ENCODE measurements at places on chromosomes 11 and 22.

DNA sequence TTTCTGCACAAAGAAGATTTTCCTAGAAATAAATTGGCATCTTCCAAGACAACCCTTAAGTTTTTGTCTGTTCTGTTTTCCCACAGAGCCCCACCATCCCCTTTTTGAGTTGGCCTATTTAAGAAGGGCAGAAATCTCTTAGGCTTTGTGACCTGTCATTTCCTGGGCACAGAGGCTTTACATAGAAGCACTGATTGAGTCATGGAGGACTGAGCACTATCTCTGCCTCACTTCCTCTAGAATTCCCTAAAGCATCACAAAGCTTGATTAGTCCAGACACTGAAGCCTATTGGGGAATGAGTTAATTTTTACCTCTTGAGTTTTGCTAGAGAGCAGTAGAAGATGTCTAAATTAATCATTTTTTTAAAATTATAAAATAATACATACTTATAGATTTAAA is 25.4 kb downstream of the TRIM44 start:
- peak; percentile 62 for DNase-seq

GRCh38 chr11:116328391-116328790 is 444.4 kb downstream of the BUD13 start:
- DNase-seq = no peak

DNA sequence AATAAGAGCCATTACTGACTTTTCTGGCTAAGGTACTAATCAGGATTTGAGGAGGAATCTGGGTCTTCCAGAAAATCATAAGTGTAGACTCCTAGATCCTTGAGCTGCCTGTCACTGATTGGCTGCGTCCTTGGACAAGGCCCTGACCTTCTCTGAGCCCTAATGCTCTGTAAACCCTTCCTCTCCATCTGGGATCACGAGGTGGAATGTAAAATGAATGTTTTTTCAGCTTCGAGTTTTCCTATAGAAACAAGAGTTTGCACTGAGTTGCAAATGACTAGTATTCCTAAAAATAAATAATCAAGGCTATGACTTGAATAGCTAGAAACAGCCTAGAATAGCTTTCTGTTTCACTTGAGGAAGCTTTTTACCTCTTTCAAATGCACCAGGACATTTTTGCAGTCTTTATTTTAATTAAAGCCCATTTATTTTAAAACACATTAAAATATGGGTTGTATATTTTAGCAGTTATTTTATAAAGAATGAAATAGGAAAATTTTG is 1.1 kb upstream of the DIXDC1 start:
- DNase-seq = no peak

DNA sequence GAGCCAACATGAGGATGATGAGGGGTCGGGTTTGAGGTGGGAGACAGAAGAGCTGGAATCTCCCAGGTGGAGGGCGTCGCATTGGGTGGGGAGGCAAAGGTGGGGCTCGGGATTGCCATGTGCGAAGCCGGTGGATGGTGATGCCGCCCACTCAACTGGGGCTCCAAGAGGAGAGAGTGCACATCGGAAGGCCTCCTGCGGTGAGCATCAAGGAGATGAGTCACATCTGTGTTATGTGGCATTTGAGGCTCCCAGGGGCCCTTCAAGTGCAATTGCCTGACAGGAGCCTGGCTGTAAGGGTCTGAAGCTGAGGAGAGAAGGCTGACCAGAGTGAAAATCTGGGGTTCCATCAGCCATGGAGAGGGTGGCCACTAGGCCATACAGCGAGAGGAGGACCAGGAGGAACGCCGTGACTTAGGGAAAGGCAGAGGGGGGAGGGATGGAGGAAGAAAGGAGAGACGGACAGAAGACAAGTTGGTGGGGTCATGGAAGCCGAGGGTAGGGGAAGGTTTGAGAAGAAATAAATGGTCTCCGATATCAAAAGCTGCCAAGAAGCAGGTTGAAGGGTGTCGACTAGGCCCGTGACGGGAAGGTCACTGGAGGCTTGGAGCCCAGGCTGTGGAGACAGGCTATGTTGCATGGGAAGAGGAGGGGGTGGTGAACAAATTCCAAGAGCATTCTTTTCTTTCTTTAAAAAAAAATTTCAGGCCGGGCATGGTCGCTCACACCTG is 21.3 kb downstream of the RASD2 start:
- DNase-seq = peak; percentile 57

GRCh38 chr22:46909237-46910030 is 147.0 kb downstream of the TBC1D22A start:
- no peak for DNase-seq

DNA sequence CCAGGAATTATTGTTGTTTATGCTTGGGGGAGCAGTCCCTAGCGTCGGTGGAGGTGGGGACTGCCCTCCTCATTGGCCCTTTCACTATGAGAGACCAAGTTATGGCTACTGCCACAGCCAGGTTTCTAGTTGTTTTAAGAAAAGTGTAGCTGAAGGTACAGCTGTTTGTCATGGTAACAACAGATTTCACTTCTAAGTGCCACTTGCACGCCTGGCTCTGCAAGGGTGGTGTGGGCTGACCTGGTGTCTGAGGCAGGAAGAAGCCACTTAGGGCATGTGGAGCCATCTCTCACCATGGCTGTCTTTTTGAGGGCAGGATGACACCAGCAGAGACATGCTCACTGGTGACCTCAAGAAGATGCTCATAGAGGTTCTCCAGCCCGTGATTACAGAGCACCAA is 46.3 kb upstream of the MPEG1 start:
- no peak for DNase-seq

- no peak for DNase-seq
These were observed 163.2 kb downstream of the FEZ1 start for GRCh38 chr11:125332821-125333220.

DNA sequence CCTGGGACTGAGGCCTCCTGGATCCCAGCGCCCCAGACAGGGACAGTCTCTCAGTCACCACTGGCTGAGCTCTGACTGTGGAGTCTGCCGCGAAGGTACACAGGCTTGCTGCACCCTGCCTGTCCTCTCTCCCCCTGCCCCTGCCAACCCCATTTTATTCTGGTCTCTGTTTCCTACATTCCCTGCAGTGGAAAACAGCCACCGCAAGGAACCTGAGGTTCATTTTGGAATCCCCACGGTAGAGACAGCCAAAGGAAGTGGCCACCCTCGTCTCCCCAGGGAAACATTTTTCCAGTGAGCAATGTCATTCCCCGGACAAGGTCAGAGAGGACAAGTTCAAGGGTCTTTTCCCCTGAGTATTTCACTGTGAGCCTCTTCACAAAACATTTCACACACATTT is 56.6 kb downstream of the FBXO7 start:
- DNase-seq = no peak

DNA sequence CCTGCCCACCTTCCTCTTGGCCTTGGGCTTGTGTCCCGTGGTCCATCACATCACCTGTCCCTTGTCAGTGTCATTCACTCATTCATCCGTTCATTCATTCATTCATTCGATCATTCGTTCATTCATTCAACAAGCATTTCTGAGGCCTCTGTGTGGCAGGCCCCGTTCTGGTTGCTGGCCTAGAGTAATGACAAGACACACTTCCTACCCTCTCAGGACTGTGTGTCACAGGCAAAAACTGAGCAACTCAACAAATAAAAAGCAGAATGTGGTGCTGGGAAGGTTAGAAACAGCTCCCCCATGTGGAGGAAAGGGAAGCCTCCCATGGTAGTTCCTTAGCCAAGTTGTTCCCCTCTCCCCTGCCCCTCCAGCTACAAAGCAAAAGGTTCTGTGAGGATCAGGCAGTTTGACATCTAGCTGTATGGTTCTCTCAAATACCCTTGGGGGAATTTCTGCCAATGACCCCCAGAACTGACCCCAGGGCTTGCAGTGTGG is 1.6 kb upstream of the OMP start:
- peak; percentile 46 for DNase-seq

DNA sequence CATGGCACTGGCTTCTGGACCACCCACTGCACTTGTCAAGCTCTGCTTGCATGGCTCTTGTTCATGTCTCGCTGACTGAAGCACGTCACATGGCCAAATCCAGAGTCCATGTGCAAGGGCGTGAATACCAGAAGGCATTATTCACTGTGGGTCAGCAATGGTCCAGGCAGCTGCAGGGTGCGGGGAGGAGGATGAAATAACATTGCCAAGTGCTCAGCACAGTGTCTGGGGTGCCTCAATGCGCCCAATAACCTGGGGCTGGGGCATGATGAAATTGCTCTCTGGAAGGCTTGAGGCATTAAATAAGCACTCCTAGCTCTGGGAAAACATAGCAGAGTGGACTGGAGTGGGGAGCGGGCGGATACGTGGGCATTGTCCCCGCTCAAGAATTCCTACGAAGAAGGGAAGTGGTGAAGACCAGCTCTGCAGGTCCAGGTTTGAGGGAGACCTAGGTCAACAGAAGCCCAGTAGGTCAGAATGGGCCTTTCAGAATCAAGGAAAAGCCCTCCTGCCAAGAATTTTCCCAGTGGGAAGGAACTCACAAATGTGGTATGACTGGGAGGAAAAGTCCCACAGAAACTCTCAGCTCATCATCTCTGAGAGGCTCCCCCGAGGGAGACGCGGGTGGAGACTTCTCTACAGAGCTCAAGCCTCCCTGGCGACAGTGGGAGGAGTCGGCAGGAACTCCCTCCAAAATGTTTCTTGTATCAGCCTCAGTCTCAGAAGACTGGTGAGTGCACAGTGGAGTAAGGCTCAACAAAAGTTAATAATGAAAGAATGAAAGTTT is 15.3 kb upstream of the ACCSL start:
- peak; percentile 43 for DNase-seq

DNA sequence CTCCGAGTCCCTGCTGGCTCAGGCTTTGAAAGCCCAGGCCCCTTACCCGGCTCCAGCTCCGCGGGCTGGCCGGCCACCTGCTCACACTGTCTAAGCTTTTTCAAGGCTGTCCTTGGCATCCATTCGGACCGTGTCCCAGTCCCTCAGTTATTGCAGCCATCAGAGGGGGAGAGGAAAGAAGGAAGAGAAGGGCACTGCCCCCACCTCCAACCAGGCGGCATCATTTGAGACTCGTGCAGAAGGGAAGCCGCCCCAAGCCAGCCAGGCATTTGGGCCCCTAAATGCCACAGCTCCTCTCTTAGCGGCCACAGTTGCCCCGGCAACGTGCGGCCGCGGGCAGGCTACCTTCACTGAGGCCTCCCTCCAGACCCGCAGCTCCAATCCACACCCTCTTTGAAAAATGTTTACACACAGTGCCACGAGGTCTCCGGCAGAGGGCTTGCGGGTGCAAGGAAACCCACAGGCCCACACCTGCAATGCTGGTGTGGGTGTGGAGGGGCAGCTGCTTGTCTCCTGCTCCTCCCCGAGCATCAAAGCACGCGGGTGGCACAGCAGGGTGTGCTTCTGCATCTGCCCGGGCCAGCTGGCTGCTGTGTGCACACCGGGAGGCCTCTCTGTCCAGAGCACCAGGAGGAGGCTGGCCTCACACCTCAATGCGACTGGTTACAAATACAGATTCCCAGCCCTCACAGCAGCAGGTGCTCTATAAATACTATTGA is 124.4 kb downstream of the CTTN start:
- DNase-seq = no peak

DNA sequence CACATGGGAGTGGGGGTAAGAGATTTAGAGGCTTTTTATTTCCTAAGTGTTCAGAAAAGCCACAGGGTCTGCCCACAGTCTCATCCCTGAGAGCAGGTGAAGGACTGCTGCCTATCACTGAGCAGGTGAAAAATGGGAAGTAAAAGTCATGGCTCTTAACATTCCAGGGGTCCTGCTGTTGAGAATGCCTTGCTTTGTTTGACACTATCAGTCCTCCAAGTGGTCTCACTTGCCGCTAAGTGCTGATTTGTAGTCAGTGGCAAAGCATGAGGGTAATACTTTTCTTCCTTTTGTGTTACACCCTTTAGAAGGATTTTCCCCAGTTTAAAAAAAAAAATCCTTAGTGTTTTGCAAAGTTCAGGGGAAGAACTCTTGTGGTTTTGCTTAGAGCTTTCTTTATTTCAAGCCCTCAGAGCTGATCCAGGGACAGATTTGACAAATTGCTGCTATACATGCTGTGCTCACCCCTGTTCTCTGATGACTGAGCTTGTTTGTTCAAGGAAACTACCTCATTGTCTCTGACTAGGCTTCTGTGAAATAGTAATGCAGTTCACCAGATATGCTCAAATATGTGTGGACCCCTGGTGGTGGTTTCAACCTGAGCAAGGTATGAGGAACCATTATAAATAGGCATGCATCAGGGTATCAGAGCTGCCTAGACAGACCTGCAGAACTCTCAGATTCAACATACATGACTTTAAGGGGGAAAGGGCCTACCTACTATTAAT is 141.0 kb downstream of the ARHGAP42 start:
- peak; percentile 66 for DNase-seq

DNA sequence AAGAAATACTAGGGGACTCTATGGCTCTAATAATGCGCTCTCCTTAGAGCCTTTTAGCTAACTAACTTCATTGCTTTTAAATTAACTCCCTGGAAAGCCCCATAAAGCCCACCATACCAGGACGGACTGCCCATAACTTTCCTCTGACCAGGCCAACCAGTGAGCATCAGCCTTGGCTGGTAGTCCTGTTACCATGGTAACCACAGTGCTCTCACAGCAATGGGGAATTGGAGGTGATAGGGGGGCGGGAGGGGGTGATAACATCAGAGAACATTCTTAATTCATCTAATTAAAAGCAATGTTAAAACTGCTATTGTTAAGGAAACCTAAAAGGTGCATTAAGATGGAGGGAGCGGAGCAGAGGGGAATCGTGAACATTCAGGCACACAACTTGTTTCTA is 27.2 kb upstream of the CHRM4 start:
- DNase-seq = no peak

- no peak for DNase-seq
These were observed 38.3 kb downstream of the MADD start for GRCh38 chr11:47308050-47308823.

GRCh38 chr22:23678133-23678532 is 12.7 kb upstream of the RGL4 start:
- no peak for DNase-seq

DNA sequence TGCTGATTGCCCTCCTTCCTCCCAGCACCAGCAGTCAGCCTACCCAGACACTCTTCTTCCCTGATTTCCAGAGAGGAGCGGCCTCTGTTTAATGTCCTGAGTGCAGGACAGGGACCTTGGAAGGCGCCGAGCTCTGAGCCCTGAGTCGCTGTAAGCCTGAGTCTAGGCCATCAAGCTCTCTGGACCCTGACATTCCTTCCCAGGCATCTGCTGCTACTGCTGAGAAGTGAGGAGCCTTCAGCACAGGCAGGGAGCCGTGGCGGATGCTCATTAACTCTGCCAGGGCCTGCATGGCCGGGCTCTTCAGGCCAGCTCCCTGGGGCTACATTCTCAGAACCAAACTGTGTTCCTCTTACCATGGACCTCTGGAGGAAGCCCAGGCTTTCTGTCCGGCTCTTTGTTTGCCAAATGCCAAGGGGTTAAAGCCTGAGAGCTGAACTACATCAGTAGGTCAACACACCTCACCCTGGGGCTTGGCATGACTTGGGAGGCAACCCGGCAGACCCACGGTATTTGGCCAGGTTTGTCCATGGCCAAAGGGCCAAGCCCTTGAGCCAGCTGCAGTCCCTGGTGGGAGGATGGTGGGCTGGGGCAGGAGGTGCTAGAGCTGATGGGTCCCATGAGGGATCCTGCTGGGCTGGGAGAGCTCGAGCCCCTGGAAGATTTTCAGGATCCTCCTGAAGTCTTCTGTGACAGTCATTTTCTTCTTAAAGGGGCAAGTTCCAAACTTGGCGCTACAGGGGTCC is 721.4 kb downstream of the BRD1 start:
- DNase-seq = no peak

All from fibroblast of pulmonary artery (primary cell).